ENCODE measurements at places on chromosomes 5 and 9. TPM values are rescaled to one million over a fixed set of nuclear protein-coding genes. Genes with fewer than 3 reads are reported as not detected.

- H3K4me3 ChIP-seq: no peak overlapping the region
- H3K27ac ChIP-seq: no peak overlapping the region
- peaks cover 21% of the 10 kb centered on the region for H3K4me1 ChIP-seq
- DNase-seq: peak; percentile 66
- no peaks in the 10 kb centered on the region for H3K36me3 ChIP-seq
These were observed 57.8 kb downstream of the TMC1 start for GRCh38 chr9:72579190-72579589.

DNA sequence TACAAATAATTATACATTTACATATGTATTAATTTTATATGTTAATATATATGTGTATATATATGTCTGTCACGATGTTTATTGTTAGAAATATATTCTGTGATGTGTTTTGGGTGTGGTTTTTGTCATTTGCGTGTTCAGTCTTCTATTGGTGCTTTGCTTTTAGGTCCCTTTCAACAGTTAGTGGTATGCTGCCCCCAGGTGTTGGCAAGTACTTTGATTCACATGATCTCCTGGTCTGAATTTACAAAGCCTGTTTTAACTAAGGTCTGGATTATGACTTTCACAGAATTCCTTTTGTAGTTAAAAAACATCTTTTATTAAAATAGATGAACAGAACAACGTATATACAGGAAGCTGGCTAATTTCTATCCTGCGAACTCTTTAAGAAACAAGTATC is 271.5 kb downstream of the CCDC171 start:
- no peaks in the 10 kb centered on the region for H3K27me3 ChIP-seq
- H3K4me3 ChIP-seq: no peak overlapping the region
- peak; percentile 60 for DNase-seq
- H3K4me1 ChIP-seq: no peaks in the 10 kb centered on the region

DNA sequence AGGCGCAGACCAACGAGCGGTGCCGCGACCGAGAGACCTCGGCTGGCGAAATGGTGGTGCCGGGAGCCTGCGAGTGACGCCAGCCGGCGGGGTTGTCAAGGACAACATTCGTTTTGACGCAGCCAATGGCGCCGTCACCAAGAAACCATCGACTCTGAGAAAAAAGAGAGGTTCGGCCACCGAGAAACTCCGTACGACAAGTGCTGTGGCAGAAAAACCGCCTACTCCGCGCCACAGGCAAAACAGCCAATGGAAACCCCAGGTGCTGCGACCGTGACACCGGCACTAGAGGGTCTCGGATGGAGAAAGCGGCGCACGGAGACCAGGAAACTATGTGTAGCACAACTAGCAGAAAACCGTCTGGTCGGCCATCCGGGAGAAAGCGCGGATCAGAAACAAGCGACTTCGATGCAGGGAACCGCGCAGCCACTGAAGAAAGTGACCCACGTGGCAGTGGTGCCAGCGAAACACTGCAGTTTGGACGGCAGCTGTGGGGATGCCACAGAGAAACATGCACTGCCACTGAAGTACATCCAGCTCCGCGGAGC is 88.8 kb downstream of the ANXA2R start:
- peak; percentile 66 for DNase-seq
- H3K4me3 ChIP-seq: peak overlapping the region; percentile 44
- no peaks in the 10 kb centered on the region for H3K27me3 ChIP-seq
- peaks cover 9% of the 10 kb centered on the region for H3K4me1 ChIP-seq

The FOXD4L6 gene
- not detected for total RNA-seq

DNA sequence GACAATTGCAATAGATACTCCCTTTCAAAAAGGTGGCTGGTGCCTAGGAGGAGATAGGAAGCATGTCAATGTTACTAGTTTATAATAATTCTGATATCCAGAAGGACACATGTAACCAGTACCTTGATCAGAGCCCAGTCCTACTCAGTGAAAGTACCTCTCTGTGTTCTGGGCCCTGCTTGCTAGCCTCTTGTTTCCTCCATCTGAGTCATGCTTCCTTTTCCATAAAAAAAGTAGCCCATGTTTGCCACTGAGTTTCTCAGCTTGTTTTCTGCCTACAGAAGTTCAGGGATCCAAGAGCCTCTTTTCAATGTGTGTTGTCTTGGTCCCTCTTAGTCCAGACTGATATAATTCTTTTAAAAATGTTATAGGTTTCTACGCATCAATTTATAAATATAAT is 149.0 kb downstream of the SSBP2 start:
- H3K27me3 ChIP-seq: no peaks in the 10 kb centered on the region
- H3K27ac ChIP-seq: no peak overlapping the region
- peak; percentile 9 for DNase-seq
- no peak overlapping the region for H3K4me3 ChIP-seq

The GABRB2 gene
- total RNA-seq: under 0.01 TPM

DNA sequence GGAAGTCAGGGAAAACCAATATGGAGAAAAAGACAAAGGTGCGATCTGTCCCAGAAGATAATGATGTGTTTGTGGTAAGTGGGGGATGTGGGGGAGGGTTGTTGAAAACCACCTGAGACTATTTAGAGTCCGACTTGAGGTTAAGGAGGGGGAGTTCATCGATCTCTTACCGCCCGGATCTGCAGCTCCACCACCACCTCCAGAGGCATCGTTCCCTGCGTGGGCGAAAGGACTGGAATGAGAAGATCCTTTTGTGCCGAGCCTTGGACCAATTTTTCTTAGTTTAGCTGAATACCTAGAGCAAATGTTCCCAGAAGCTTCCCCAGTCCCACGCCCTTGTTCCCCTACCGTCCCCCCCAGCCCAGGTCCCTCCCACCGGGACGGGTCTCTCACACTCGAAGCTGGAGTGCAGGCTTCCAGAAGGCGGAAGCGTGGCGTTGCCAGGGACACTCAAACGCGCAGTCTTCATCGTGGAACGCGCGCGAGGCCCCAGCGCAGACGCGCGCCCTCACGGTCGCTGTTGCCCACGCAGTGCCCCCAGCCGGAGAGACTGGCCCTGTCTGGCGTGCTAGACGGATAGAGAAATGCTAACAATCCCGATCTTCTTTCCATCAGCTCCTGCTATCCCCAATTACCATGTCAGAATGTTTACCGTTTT is at the start of gene SPATA6L:
Gene SPATA6L (minus strand): TSS at position 439 of the 658 bp plus-strand sequence. CDS start 230 bp downstream, at position 209.
- DNase-seq: peak; percentile 48
- peak within 1 kb of the TSS; percentile 24 for H3K27ac ChIP-seq
- H3K4me3 ChIP-seq: peak within 1 kb of the TSS; percentile 31
- no peaks in the 10 kb centered on the region for H3K36me3 ChIP-seq
- H3K4me1 ChIP-seq: peaks cover 11% of the 10 kb centered on the region
- no peaks in the 10 kb centered on the region for H3K27me3 ChIP-seq

The C5orf46 gene
- total RNA-seq: not detected

DNA sequence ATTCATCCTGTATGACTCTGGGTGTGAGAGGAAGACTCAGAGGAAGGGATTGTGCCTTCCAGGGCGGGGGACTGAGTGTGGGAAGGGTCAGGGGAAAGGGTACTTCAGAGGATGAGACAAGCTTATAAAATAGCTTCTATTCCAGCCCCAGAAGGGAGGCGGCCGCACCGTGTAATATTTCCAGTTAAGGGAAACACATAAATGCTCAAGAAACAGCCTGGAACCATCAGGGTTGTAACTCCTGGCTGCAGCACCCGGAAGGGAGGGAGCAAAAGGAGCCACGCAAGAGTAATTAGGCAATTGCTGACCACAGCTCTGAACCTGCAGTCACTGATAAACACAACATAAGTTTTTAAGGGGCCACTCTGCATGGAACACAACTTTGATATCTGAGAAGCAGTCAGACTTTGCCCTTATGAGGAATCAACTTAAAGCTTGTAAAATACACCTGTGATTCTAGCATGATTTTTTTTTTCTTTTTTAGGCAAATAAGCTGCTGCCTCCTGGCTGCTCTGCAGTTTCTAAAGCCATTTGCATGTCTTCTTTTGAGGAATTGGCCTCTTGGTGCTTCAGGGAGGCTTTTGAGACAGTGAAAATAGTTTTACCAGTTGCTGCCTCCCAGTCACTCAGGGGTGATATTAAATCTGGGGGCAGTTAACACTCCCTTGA is 382.7 kb downstream of the ENC1 start:
- no peak overlapping the region for H3K27ac ChIP-seq
- no peak overlapping the region for H3K4me3 ChIP-seq
- DNase-seq: peak; percentile 79
- H3K36me3 ChIP-seq: no peaks in the 10 kb centered on the region
- no peaks in the 10 kb centered on the region for H3K27me3 ChIP-seq
- no peaks in the 10 kb centered on the region for H3K4me1 ChIP-seq

DNA sequence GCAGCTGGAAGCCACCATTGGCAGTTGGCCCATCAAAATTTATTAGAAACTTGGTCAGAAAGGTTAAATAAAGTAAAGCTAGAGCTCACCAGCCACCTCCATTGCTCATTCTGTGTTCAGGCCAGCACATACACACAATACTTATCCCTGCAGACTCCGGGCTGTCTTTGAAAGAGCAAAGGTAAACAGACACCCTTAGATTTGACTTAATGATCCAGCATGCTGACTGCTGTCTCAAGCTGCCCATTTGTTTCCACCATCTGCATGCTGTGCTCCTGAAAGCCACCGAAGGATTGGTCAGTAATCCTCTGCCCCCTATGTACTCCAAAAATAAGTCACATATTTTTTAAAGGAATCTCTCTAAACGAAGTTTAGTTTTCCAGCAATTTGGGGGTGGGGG is 1059.8 kb upstream of the DMAC1 start:
- H3K36me3 ChIP-seq: no peaks in the 10 kb centered on the region
- H3K27ac ChIP-seq: no peak overlapping the region
- DNase-seq: no peak
- H3K27me3 ChIP-seq: peaks cover 11% of the 10 kb centered on the region
- H3K4me3 ChIP-seq: no peak overlapping the region

The PCDHB12 gene
- 0.26 TPM for total RNA-seq

DNA sequence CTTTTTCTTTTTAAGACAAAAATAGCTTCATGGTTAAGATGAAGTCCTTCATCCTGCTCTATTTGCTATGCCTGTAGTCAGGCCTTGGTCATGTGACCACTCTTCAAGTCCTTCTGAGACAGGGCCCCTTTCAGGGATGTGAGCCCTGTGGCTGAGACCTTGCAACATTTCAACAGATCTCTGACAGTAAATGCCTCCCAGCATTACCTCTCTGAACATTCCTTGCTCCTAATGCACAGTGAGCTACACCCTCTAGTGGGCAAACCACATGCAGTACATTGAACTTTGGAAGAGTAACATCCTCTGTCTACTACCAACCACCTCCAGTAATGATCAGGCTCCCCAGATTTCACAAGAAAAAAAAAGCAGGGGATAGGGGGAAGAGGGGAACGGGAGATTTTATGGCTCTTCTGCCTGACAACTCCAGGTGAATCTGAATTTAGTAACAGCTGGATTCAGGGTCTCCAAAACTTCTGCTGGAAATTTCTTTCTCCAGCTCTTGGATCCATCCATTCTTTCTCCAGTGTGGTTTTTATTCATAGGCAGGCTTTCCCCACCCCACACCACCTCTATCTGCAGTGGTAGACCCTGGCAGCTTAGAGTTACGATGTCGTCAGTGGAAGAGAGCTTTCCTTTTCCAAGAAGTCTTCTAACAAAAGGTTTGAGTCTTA is 8.9 kb upstream of the FBXO38 start:
- peak; percentile 48 for DNase-seq
- no peaks in the 10 kb centered on the region for H3K27me3 ChIP-seq
- no peaks in the 10 kb centered on the region for H3K4me1 ChIP-seq
- no peaks in the 10 kb centered on the region for H3K36me3 ChIP-seq
- no peak overlapping the region for H3K4me3 ChIP-seq
- H3K27ac ChIP-seq: no peak overlapping the region

The COX7C gene
- 202 TPM for total RNA-seq

DNA sequence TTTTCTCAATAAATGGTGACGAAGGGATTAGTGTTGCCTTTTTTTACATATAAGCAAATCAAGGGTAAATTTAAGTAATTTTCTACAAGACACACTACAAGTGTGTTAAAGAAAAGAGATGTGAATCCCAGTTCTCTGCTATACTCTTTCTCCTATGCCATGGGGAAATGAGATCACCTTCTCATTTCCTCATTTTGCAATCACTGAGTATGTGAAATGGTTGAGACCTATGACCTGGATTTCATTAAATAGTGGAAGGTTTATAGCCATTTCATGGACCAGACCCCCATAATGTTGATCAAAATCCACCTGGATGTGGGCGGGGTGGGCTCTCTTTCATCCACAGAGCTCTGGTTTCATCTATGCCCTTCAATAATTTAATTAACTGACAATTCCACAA is 66.9 kb upstream of the SLIT3 start:
- no peaks in the 10 kb centered on the region for H3K27me3 ChIP-seq
- H3K4me1 ChIP-seq: no peaks in the 10 kb centered on the region
- no peak for DNase-seq
- H3K36me3 ChIP-seq: no peaks in the 10 kb centered on the region
- H3K27ac ChIP-seq: no peak overlapping the region

GRCh38 chr9:81410201-81410600 is 279.1 kb downstream of the TLE1 start:
- H3K4me1 ChIP-seq: no peaks in the 10 kb centered on the region
- peak; percentile 95 for DNase-seq
- no peak overlapping the region for H3K4me3 ChIP-seq
- H3K27ac ChIP-seq: peak overlapping the region; percentile 26
- no peaks in the 10 kb centered on the region for H3K27me3 ChIP-seq
- H3K36me3 ChIP-seq: no peaks in the 10 kb centered on the region

The PCDHB11 gene
- total RNA-seq: 0.77 TPM

GRCh38 chr5:58671155-58671554 is 88.3 kb downstream of the RAB3C start:
- H3K4me3 ChIP-seq: no peak overlapping the region
- H3K4me1 ChIP-seq: no peaks in the 10 kb centered on the region
- H3K36me3 ChIP-seq: no peaks in the 10 kb centered on the region
- no peak overlapping the region for H3K27ac ChIP-seq

The DBH gene
- not detected for total RNA-seq

DNA sequence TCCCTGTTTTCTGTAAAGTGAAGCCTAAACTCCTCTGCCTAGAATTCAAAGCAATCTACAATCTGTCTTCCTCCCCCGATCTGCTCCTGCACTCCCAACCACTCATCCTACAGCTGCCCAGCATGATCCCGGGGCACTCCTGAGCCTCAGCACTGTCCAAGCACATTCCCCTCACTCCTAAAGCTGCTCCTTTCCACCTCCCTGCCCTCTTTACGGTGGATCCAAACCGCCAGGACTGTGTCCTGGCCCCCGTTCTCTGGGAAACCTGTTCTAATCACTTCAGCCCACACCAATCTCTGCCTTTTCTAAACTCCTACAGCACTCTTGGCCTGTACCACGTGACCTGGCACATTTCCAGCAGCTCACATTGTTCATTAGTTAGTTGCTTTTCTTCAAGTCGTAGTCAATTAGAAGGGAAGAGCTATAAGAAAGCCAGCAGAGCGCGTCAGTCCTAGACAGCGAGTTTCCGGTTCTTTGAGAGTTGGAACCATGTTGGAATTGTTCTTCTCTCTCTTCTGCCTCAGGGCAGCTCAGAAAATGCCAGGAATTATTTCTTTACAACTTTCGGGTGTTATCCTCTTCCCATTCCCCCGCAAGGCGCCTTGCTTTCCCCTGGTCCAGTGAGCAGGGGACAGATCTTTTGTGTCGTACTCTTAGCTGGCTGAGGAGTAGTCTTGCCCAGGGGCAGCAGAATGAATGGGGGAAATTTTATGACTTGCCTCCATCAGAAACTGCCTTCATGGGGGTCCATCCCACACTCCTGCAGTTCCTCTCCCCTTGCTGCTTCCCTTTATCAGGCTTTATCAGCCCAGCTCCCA is 60.7 kb downstream of the NRG2 start:
- peaks cover 13% of the 10 kb centered on the region for H3K4me1 ChIP-seq
- no peak overlapping the region for H3K4me3 ChIP-seq
- DNase-seq: peak; percentile 6
- H3K27me3 ChIP-seq: peaks cover 7% of the 10 kb centered on the region

- H3K27ac ChIP-seq: no peak overlapping the region
- no peak overlapping the region for H3K4me3 ChIP-seq
- no peak for DNase-seq
- peaks cover 3% of the 10 kb centered on the region for H3K36me3 ChIP-seq
- no peaks in the 10 kb centered on the region for H3K27me3 ChIP-seq
These were observed 44.8 kb downstream of the EHMT1 start for GRCh38 chr9:137663584-137663983.
